ENCODE measurements at places on chromosomes 13 and 19. TPM values are rescaled to one million over a fixed set of nuclear protein-coding genes. Genes with fewer than 3 reads are reported as not detected.

The AMER2 gene
- not detected for polyA plus RNA-seq

The ZNF700 gene
- polyA plus RNA-seq: 2.4 TPM

The SYCN gene
- polyA plus RNA-seq: not detected

The HPN gene
- polyA plus RNA-seq: not detected

The CLEC4G gene
- polyA plus RNA-seq: not detected

The THSD8 gene
- 4.5 TPM for polyA plus RNA-seq

The CD37 gene
- 104 TPM for polyA plus RNA-seq

The CYP2A6 gene
- polyA plus RNA-seq: 0.48 TPM

DNA sequence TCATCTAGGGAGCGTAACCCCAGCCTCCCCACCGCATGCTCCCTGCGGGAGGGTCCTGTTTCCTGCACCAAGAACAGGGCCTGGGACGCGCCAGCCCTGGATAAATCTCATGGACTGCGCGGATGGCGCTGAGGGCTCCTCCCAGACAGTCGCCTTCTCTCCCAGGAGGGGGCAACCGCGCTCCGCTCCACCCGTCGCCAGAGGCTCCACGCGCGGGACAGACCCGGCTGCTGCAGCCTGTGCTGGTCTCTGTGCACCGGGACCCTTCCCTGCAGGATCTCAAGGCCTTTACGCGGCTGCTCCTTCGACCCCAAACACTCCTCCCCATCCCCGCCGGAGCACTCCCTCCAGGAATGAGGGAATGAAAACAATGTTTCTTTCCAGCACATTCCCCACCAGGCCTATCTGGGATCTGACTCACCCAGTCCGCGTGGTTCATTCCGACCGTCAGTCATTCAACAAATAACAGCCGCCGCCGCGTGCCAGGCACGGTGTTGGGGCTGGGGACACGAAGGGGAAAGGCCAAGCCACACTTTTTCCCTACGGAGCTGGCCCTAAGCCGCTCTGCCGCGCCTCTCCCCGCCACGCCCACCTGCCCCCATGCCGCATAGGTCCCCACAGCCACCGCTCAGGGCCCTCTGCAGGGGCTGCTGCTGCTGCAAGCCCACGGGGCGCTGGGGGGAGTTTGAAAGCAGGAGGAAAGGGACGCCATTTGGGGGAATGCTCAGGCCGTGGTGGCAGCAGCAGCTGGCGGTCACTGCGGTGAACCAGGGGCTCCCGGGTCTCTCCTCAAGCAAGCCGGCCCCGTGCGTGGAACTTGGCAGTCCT, 6.0 kb downstream of the PNMA8B start:
- DNase-seq: no peak

DNA sequence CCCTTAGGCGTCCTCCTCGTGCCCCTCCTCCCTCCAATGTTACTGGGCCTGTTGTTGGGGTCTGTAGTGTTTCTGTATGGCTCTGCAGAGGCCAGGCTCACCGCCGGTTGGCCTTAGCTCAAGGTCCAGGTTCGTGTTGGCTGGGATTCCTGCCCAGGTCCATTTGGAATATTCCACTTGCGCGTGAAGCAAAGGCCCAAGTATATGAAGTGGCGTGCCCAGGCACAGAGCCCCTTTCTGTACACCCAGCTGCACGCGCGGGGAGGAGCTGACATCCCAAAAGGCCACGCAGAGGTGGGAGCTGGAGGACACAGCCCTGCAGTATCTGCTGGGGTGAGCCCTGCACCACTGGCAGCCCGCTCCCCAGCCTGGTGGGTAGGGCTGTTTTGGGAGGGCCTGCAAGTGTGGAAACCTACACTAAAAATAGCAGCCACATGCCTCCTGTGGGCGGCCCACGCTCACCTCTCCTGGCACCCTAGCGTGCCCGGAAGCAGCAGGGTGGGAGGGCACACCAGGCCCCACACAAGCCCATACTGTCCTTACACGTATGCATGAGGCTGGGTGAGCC, 30.2 kb downstream of the CRTC1 start:
- DNase-seq: peak; percentile 19

DNA sequence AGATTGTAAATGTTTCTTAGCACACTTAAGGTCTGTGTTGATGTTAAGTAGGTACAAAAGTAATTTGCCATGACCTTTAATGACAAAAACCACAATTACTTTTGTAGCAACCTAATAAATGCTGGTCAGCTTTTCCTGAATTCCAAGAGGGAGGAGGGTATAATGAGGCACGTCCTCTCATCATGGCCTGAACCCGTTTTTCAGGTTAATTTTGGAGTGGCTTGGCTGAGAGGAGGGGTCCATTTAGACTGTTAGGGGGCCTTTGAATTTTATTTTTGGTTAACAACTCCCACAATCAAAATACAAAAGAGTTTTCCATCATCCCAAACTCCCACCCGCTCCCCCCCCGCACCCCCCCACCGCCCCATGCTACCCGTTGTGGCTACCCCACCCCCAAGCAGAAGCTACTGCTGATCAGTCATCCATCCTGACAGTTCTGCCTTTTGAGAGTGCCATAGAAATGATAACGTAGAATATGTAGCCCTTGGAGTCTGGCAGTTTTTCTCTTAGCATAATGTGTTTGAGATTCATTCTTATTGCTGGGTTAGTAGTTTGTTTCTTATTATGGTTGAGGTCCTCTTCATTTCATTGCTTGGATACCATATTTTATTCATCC, 14.4 kb upstream of the PLEKHF1 start:
- no peak for DNase-seq

DNA sequence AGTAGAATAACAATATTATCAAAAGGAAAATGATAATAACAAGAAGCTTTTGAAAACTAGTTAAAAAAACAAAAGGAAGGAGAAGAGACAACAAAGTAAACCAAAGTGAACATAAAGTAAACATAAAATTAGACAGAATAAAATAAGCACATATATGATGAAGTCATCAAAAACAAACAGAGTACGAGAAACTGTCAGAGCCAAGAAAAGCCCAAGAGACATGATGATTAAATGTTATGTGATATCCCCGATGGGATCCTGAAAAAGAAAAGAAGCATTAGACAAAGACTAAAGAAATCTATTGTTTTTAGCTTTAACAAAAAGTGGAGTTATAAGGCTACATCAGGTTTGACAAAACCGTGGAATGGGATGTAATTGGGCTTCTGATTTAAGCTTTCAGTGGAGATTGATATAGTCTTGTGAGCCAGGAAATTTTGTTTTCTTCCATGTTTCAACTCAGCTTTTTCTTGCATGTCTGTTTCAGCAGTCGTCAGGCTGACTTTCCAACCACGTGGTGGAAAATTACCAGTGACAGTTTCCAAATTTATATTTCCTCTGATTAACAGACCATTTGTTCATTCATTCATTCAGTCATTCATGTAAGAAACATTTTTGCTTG, 64.9 kb downstream of the KL start:
- no peak for DNase-seq

DNA sequence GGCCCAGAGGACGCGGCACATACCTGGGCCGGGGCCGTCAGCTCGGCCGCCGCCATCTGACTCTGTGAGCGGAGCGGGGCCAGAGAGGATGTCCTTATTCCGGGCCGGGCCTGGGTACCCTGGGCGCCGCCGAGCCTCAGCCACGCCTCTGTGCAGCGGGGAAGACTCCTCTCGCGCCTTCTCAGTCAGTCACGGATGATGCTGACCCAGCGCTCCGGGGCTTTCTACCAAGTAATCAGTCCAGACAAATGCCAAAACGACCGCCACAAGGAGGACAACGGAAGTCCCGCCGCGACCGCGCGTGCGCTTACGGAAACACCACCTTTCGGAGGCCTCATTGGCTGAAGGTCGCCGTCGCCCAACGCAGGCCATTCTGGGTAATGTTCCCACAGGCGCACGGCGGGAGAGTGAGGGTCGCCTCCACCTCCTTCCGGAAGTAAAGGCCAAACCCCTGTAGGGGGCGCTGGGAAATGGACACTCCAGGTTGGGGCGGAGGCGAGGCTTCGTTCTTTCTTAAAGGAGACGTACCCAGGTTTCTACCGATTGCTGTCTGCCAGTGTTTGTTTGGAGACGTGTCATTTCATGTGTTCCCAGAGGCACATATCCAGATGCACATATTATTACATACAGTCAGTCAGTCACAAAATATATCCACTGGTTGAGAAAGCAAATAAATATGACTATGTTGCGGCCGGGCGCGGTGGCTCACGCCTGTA, at the start of gene ZNF256:
TSS of gene ZNF256 (minus strand) at position 288 of the 716 bp plus-strand sequence. CDS start at position 56, 232 bp downstream.
- DNase-seq: peak; percentile 86

DNA sequence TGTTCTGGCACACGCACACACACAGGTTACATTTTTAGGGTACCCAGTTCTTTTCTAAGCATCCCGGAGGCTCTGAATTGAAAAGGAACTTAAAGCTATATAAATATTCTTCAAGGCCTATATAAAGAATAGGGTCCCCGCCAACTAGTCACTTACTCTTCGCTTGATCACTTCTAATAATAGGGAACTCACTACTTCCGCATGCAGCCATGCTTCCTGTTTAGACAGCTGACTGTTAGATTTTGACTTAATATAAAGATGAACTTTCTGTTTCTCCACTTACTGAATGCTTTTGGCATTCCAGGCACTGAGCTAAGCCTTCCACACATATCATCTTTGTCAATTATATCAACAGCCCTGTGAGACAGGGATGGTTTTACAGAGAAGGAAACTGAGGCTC, 259.6 kb downstream of the TSHZ3 start:
- DNase-seq: no peak

- no peak for DNase-seq
Observed at GRCh38 chr13:83211301-83211700, 671.0 kb downstream of the SLITRK1 start.

DNA sequence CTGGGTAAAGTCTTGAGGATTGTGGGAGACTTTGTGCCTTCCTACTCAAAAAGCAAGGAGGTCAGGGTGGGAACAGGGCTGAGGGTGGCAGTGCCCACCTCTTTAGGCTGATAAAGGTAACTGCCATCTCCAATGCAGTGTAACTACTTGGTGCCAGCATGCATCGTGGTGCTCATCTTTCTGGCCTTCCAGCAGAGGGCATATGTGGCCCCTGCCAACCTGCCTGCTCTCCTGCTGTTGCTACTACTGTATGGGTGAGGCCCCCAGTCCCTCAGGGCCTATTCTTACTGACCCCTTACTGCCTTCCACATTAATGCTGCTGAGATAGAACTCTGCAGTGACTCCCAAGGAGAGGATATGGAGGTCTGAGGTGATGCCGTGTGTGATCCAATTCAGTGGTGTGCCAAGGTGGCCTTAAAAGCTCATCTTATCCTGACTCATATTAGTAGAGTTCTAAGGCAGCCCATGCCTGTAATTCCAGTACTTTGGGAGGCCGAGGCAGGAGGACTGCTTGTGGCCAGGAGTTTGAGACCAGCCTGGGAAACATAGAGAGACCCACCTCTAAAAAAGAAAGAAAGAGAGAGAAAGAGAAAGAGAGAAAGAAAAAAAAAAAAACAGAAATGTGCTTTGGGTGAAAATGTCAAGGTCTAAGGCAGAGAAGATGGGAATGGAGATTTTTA, 9.7 kb upstream of the ARHGAP45 start:
- DNase-seq: peak; percentile 58

DNA sequence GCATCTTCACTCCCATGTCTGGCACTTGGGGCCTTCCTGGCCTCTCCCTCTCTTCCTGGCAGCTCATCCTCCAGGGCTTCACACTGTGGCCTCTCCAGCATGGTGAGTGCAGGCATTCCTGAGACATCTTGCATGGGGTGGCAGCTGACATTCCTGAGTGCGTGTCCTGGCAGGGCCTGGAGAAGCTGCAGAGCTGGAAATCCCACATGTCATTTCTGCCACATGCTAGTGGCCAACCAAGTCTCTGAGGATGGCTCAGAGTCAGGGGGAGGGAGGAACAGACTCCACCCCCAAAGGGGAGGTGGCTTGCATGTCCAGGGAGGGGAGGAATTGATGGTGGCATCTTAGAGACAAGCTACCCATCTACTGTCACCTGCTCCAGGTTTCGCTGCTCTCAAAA, 41.6 kb upstream of the AMER2 start:
- DNase-seq: no peak

DNA sequence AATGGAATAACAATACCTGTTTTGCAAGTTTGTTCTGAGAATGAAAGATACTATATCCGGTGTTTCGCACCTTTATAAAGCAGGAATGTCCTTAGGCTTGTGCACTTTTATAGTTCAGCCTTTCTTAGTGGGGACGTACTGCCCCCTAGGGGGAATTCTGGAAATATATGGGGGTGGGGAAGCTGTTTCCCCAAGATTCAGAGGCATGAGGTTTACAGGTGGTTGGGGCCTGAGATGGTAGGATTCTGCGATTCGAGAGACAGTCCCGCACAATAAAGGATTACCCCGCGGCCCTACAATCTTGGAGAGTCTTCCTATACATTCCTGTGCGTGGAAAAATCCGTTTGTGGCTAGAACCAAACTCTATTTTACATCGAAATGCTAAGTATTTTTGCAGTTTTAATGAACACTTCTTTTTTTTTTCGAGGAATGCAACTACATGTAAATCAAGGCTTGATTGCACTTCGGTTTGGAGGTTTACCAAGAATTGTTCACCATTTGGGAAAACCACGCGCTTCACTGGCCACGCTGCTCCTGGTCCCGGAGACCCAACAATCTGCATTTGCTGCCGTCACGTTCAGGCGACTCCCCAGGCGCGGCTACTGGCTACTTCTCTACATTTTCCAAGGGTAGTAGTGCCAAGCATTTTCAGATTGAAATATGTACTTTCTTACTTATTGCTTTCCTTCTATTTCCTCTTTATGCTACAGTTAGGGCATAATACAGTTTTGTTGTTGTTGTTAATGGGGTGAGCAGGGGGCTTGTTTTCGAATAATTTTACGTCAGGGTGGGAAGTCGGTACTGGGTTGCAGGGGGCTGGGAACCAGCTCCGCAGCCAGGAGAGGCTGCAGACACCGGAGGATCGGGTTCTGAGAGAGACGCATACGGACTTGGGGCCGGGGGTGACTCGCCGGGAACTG, 830 bp downstream of the NEK5 start:
- peak; percentile 40 for DNase-seq

DNA sequence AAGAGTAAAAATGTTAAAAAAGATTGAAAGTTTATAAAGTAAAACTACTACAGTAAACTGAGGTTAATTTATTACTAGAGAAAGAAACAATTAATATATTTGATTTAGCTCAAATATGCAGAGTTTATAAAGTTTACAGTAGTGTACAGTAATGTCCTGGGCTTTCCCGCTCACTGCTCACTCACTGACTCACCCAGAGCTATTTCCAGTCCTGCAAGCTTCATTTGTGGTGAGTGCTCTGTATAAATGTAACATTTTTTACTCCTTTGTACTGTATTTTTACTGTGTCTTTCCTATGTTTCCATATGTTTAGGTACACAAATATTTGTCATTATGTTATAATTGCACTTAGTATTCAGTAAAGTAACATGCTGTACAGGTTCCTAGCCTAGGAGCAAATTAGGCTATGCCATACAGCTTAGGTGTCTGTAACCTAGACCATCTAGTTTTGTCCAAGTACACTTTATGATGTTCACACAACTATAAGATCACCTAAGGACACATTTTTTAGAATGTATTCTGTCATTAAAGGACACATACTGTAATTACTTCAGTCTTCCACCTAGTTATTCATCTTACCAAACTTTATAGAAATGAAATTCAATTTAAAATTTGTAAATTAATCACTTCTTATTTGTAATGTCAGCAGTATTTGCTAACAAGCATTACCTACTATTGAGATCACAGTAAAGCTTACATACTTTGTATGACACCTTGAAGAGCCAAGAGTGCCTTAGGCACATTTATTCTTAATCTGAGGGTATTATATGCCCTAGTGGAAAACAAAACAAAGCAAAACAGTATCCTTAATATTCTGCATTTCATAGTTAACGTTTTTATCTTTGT, 683.4 kb downstream of the PCDH9 start:
- DNase-seq: no peak

All from immature natural killer cell (primary cell).